ENCODE measurements at places on chromosomes 11 and 22.

- peak; percentile 65 for DNase-seq
These were observed 13.2 kb downstream of the OTUB1 start for GRCh38 chr11:63999349-64000025.

- DNase-seq, result no peak
These were observed 345.8 kb downstream of the CNTN5 start for GRCh38 chr11:99366546-99366945.

GRCh38 chr22:28978863-28979796, 82.5 kb downstream of the C22orf31 start:
- DNase-seq, result no peak

GRCh38 chr22:49775867-49776511, 51.7 kb downstream of the BRD1 start:
- no peak for DNase-seq

DNA sequence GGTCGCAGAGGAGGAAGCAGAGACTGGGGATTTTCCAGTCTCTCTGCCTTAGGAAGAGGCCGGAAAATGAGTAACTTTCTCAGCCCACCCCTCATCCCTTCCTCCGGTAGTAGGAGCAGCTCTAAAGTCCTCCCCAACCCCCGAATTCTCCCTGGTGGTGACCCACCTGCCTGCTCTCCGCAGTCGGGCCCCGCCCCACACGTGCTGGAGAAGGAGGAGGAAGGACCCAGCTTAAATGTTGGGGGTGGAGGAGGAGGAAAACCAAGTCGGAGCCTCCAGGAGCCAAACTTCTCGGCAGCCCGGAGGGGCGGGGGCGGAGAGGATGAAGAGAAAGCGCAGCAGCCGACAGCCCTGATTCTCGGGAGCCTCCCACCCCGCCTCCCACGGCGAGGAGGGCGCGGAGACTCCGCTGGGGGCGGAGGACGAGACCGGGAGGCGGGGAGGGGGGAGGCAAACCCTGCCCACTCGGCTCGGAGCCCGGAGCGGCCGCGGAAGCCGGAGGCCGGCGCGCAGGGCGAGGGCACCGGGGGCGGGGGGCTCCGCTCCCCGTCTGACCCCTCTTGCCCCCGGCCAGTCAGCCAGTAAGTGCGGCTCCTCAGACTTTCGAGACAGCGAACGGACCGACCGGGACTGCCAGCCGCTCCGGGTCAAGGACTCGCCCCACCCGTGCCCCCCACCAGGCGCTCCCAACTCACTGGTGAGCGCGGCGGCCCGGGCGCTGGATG, at the start of gene TPBGL:
Gene TPBGL (plus strand): TSS at position 464 of the 725 bp plus-strand sequence. CDS start 276 bp downstream, outside the sequence.
- DNase-seq, result peak; percentile 49

- no peak for DNase-seq
These were observed 226.7 kb downstream of the BRD1 start for GRCh38 chr22:49600891-49601431.
